ENCODE measurements at places on chromosomes 7 and 10.

DNA sequence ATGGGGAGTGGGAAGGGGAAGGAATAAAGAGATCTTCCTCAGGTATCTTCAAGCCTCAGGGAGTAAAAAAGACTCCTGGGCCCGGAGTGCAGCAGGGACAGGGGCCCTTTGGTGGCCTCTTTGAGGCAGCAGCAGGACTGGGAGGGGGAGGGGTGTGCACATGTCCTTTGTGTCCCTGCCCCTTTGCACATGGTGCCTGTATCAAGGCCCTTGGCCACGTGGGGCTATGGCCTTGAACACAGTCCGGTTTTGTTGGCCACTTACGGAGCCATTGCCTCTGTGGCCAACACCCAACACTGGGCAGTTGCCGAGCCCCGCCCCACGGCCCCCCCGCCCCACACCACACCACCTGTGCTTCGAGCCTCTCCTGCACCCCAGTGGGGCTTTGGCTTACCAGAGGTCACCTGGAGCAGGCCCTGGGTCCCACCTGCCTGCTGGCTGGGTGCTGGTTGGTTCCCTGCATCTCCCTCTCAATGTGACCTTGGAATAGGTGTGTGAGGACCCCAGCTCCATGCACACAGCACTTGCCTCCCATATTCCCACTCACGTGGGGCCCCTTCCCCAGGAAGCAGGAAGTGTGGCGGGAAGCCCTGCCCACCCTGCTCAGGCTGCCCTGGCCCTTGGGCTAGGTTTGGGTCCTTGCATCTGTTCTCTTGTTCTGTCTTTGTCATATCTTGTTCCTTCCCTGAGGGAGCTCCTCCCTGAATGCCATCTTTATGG lies 5.4 kb downstream of the SAP25 start:
- no peaks in the 10 kb centered on the region for H3K36me3 ChIP-seq
- H3K27ac ChIP-seq, result no peak overlapping the region
- H3K4me1 ChIP-seq, result peaks cover 15% of the 10 kb centered on the region
- DNase-seq, result no peak
- H3K4me3 ChIP-seq, result no peak overlapping the region
- peaks cover 13% of the 10 kb centered on the region for H3K27me3 ChIP-seq

DNA sequence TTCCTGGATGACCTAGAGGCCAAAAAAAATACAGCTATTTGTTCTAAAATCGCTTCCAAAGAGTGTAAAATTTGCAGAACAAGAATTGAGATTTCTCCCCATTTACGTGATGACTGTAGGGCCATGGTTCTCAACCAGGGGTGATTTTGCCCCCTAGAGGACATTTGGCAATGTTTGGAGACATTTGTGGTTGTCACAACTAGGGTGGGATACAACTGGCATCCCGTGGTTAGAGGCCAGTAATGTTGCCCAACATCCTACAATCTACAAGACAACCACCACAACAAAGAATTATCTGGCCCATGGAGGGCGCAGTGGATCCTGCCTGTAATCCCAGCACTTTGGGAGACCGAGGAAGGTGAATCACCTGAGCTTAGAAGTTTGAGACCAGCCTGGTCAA lies 22.8 kb upstream of the MALSU1 start:
- H3K4me3 ChIP-seq, result no peak overlapping the region
- peaks cover 11% of the 10 kb centered on the region for H3K4me1 ChIP-seq
- no peak for DNase-seq
- H3K36me3 ChIP-seq, result no peaks in the 10 kb centered on the region
- no peak overlapping the region for H3K27ac ChIP-seq

- H3K27me3 ChIP-seq, result no peaks in the 10 kb centered on the region
- H3K4me1 ChIP-seq, result no peaks in the 10 kb centered on the region
- H3K4me3 ChIP-seq, result no peak overlapping the region
- DNase-seq, result no peak
- H3K36me3 ChIP-seq, result no peaks in the 10 kb centered on the region
Measured at GRCh38 chr10:130814610-130815009, 496.9 kb downstream of the TCERG1L start.

- no peaks in the 10 kb centered on the region for H3K27me3 ChIP-seq
- peaks cover 47% of the 10 kb centered on the region for H3K4me1 ChIP-seq
- no peak for DNase-seq
- peaks cover 19% of the 10 kb centered on the region for H3K36me3 ChIP-seq
- H3K27ac ChIP-seq, result no peak overlapping the region
Measured at GRCh38 chr7:38181111-38181510, 3.1 kb downstream of the STARD3NL start.

- no peaks in the 10 kb centered on the region for H3K4me1 ChIP-seq
- 0 out of 2 replicates have a peak, but pooled peaks cover 2% of the 10 kb centered on the region for H3K27me3 ChIP-seq
- H3K36me3 ChIP-seq, result no peaks in the 10 kb centered on the region
- DNase-seq, result no peak
- H3K27ac ChIP-seq, result no peak overlapping the region
Measured at GRCh38 chr7:3835109-3835508, 534.1 kb downstream of the SDK1 start.

DNA sequence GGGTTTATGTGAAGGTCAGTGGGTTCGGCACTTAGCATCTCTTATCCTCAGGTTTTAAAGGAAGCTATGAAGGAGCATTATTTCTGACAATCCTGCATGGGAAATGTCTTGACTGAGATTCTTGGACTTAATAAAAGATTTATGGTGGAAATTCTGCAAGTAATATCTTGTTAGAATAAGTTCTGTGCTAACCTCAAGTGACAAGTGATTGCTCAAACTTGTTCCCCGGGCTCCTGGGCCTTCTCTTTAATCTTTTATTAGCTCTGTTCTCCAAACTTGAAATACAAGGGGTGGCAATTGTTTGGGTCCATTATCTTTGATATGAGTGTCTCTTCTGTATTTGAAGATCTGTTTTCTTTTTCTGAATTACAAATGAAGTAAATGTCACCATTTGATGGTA lies 140.6 kb upstream of the CTBP2 start:
- no peaks in the 10 kb centered on the region for H3K36me3 ChIP-seq
- no peak overlapping the region for H3K4me3 ChIP-seq
- no peak for DNase-seq
- peaks cover 17% of the 10 kb centered on the region for H3K27me3 ChIP-seq
- H3K4me1 ChIP-seq, result no peaks in the 10 kb centered on the region
- no peak overlapping the region for H3K27ac ChIP-seq

GRCh38 chr10:49745756-49746155 lies 16.4 kb downstream of the OGDHL start:
- DNase-seq, result no peak
- H3K4me1 ChIP-seq, result no peaks in the 10 kb centered on the region
- H3K36me3 ChIP-seq, result no peaks in the 10 kb centered on the region
- H3K27me3 ChIP-seq, result peaks cover 25% of the 10 kb centered on the region
- no peak overlapping the region for H3K4me3 ChIP-seq
- no peak overlapping the region for H3K27ac ChIP-seq

DNA sequence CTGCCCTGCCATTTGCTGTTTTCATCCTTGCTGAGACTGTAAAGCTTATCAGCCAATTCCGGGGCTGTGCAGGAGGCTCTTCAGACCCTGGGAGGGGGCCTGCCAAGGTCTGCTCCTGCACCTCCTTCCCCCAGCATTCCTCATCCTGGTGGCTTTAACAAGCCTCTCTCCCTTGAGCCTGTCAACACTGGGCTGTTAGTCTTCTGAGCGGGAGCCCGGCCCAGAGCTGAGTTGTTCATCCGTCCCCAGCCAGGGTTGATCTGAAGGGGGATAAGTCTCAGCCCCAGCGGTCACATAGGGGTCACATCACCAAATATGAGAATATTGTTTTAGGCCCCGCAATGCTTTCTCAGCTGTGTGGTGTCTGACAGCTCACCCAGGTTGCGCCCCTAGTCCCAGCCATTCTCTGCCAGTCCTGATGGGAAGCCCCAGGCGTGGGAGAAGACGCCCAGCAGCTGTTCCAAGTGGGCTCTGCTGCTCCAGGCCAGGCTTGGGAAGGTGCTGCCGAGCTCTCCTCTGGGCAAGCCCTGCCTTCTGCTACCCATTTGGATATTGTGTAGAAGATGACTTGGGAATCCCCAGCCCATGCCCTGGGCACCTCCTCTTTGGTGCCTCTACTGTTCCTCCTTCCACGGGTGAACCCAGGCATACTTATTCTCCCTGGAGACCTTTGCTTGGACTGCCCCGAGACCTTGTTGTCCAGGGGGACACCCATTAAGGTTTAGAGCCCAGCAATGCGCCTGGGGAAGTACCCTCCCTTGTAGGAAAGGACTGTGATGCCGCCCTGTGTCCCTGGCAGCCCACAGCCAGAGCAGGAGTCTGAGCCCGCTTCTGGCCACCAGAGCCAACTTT lies 23.5 kb upstream of the TRIM8 start:
- no peak overlapping the region for H3K4me3 ChIP-seq
- H3K27me3 ChIP-seq, result no peaks in the 10 kb centered on the region
- peaks cover 17% of the 10 kb centered on the region for H3K36me3 ChIP-seq
- no peak overlapping the region for H3K27ac ChIP-seq
- H3K4me1 ChIP-seq, result peaks cover 33% of the 10 kb centered on the region
- no peak for DNase-seq

- H3K27me3 ChIP-seq, result peaks cover 6% of the 10 kb centered on the region
- no peak for DNase-seq
- H3K4me1 ChIP-seq, result peaks cover 11% of the 10 kb centered on the region
- no peak overlapping the region for H3K4me3 ChIP-seq
- no peak overlapping the region for H3K27ac ChIP-seq
Measured at GRCh38 chr10:88541116-88541626, 41.9 kb downstream of the RNLS start.

- peaks cover 3% of the 10 kb centered on the region for H3K27me3 ChIP-seq
- 0 out of 2 replicates have a peak, but pooled peaks cover 9% of the 10 kb centered on the region for H3K36me3 ChIP-seq
- H3K27ac ChIP-seq, result peak overlapping the region; percentile 58
- H3K4me1 ChIP-seq, result peaks cover 39% of the 10 kb centered on the region
- DNase-seq, result peak; percentile 42
- H3K4me3 ChIP-seq, result no peak overlapping the region
Measured at GRCh38 chr10:24814568-24815313, 91.1 kb upstream of the ARHGAP21 start.

- DNase-seq, result no peak
- H3K4me3 ChIP-seq, result peak overlapping the region; percentile 76
- peaks cover 99% of the 10 kb centered on the region for H3K4me1 ChIP-seq
- H3K27ac ChIP-seq, result peak overlapping the region; percentile 95
- peaks cover 17% of the 10 kb centered on the region for H3K36me3 ChIP-seq
- peaks cover 2% of the 10 kb centered on the region for H3K27me3 ChIP-seq
Measured at GRCh38 chr7:22566176-22566575, 66.2 kb upstream of the STEAP1B start.

DNA sequence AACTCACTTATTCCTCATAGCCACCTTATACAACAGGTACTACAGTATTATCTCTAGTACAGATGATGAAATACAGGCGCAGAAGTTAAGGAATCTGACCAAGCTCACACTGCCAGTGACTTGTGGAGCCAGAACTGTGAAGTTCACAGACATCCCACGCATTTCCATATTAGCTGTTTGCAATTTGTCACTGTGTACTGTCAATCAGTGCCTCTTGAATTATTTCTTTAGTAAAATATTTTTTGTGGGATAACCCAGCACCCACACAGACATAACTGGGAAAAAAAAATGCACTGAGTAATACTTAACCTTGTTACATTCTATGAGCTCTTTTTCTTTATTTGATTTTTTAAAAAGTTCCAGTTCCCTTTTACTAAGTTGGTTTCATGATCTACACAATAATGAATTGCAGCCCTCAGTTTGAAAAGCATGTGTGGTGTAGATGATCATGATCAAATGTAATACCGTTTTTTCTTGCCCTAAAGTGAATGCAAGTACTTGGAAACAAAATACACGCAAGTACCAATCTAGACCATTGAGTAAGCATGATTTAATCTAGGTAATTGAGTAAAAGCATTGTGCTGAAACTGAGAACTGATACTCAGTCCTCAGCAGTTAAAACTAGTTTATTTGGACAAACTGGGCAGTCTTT lies 14.1 kb downstream of the CUL1 start:
- H3K4me3 ChIP-seq, result no peak overlapping the region
- H3K27me3 ChIP-seq, result peaks cover 5% of the 10 kb centered on the region
- no peak overlapping the region for H3K27ac ChIP-seq
- peaks cover 16% of the 10 kb centered on the region for H3K36me3 ChIP-seq
- peaks cover 63% of the 10 kb centered on the region for H3K4me1 ChIP-seq
- DNase-seq, result no peak

DNA sequence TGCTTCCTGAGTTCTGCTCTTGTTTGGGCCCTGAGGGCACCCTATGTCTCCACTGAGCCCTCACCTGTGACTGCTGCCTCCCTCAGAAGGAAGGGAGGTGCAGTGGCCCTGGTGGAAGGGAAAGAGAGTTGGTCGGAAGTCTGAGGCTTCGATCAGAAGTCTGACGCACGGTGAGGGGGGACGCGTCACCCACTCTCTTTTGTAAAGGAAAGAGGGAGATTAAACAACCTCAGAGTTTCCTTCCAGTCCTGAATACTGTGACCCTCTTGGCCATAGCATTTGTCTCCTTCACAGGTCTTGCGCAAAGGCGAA lies 31.4 kb upstream of the TRIM8 start:
- H3K4me3 ChIP-seq, result no peak overlapping the region
- no peaks in the 10 kb centered on the region for H3K36me3 ChIP-seq
- DNase-seq, result no peak
- peaks cover 2% of the 10 kb centered on the region for H3K27me3 ChIP-seq
- H3K27ac ChIP-seq, result no peak overlapping the region
- H3K4me1 ChIP-seq, result peaks cover 39% of the 10 kb centered on the region

DNA sequence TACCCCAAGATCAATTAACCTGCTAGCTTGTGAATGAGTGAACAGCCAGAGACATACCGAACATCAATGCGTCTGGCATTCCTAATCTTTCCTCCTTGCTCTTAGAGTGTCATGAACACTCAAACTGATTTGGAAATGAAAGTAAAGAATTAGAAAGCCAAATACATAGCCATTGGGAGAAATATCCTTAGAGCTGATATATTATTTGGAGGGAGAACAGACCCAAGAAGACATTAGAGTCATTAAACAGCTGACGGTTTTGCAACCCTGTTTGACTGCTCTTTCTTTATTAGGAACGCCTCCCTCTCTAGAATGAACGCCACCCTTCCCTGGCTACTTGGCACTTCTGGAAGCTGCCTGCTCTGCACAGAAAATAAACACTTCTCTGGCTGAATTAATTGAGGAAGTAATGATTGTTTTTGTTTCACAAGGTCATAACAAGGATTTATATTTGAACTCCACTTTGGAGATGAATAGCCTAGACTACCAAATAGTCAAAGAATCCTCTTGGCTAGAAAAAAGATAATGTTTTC lies 42.8 kb downstream of the CTTNBP2 start:
- H3K36me3 ChIP-seq, result no peaks in the 10 kb centered on the region
- H3K27me3 ChIP-seq, result no peaks in the 10 kb centered on the region
- no peaks in the 10 kb centered on the region for H3K4me1 ChIP-seq
- H3K27ac ChIP-seq, result no peak overlapping the region

- H3K27ac ChIP-seq, result no peak overlapping the region
- DNase-seq, result no peak
- no peaks in the 10 kb centered on the region for H3K4me1 ChIP-seq
- H3K27me3 ChIP-seq, result no peaks in the 10 kb centered on the region
- no peaks in the 10 kb centered on the region for H3K36me3 ChIP-seq
Measured at GRCh38 chr7:70317356-70317755, 719.1 kb downstream of the AUTS2 start.

DNA sequence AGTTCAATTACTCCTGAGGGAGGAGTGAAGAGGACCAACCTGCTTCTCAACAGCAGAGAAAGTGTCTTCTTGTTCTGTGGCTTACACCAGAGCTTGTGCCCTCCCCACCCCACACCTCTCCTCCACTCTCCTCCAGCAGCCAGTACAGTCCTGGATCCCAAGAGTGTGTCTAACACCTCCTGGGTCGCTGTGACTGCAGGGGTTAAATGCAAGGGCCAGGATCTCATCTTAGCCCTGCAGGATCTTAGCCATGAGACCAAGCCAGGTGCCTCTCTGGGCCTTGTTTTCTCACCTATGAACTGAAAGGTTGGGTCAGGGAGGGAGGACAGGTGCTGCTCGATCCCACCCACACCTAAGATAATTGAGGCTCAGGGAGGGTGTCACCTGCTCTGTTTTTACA lies 34.5 kb upstream of the MSRB2 start:
- no peak for DNase-seq
- H3K27ac ChIP-seq, result no peak overlapping the region
- H3K4me3 ChIP-seq, result no peak overlapping the region

All from HFFc6 (cell line).